ELF-1 (cell line): ENCODE measurements at places on chromosomes 2 and 18.

DNA sequence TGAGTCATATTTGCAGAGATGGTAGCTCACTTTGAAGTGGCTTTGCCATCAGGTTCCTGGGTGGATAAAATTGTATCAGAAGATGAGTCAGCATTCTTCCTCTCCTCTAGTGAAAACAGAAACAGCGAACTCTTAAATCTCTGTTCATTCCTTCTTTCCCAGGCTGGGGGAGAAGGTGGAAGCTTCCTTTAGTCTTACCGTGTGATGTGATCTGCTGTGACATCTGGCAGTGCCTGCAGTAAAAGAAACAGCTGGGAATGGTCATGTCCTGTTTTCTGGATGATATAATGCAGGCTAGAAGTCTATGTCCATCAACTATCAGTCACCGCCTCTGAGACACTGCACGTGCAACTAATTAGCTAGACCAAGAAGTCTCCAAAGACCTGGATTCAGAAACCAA lies 171.6 kb downstream of the VAPA start:
- no peak for DNase-seq

DNA sequence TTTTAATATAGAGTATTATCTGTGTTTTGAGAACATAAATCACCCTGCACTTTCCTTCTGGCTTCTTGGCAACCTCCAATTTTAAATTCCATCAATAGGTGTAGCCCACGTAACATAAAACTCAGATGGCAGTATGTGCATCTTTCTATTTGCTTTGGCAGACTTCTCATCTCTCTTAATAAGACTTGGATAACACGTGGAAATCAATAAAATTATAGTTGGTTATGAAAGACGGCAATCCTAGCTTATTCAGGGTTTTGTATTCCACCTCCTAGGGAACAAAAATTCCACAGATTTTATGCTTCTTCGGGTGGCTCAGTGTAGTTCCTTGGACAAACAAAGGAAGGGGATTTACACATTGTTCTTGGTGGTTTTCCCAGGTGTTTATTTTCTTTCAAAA lies 299.3 kb downstream of the RND3 start:
- DNase-seq = no peak

DNA sequence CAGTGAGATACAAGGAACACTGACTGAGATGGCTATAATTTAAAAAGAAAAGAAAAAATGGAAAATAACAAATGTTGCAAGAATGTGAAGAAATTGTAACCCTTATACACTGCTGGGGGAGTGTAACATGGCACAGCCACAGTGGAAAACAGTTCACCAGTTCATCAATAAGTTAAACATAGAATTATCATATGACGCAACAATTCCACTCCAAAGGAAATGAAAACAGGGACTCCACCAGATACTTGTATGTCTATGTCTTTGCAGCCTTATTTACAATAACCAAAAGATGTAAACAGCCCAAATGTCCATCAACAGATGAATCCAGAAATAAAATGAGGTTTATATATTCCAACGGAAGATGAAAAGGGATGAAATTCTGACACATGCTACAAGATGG lies 30.8 kb downstream of the DDX18 start:
- DNase-seq = no peak

GRCh38 chr2:128404709-128405466 lies 86.2 kb upstream of the HS6ST1 start:
- no peak for DNase-seq

DNA sequence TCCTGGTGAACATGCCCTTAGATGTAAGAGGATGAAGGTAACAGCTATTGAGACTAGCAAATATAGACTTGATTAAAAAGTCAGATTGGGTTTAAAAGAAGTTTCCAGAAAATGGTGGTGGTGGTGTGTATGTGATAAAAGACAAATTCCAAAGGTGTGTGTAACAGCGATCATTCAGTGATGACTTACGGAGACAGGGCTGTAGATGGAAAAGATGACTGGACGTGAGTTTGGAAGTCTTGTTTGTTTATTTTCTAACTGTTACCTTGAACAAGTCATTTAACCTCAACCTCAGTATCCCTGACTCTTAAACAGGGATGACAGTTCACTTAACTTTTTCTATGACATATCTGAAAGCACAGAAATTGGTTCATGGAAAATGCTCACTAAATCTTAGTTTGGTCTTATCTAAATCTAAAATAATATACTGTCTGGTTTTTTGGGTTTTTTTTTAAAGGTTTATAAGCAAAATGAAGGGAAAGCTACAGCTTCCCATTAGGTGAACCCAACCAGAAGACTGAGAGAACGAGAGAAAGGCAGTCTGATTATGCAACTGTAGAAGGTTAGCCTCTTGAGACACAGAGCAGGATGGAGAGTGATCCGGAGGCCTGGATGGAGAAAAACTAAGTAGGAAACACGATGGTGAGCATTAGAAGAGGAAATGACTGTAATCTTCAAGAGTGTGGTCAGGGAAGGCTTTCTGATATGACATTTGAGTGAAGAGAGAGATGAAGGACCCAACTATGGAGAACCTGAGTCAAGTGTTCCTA lies 71.9 kb downstream of the TCF4 start:
- DNase-seq = no peak

- DNase-seq = no peak
Observed at GRCh38 chr18:49100226-49100968, 149.6 kb upstream of the SMAD7 start.

GRCh38 chr2:101173707-101174295 lies 22.6 kb upstream of the TBC1D8 start:
- DNase-seq = no peak

GRCh38 chr18:44128365-44128764 lies 552.3 kb upstream of the SETBP1 start:
- DNase-seq = no peak

DNA sequence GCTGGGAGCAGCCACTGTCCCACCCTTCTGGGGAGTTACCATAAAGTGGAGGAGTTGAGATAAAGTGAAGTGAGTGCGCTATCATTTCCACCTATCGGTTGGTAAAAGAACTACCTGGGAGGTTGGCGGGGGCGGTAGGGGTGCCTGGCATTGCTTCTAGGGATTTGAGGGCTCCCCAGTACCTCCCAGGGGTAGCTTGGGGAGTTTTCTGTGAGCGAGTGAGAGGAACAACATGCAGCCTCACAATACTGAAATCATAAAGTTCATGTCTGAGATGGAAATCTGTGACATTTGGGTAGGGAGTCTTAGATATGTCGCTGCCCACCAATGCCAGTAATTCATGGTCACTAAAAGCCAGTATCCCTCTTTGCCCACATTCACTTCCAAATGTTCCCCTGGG lies 68.7 kb downstream of the PRKCE start:
- no peak for DNase-seq

DNA sequence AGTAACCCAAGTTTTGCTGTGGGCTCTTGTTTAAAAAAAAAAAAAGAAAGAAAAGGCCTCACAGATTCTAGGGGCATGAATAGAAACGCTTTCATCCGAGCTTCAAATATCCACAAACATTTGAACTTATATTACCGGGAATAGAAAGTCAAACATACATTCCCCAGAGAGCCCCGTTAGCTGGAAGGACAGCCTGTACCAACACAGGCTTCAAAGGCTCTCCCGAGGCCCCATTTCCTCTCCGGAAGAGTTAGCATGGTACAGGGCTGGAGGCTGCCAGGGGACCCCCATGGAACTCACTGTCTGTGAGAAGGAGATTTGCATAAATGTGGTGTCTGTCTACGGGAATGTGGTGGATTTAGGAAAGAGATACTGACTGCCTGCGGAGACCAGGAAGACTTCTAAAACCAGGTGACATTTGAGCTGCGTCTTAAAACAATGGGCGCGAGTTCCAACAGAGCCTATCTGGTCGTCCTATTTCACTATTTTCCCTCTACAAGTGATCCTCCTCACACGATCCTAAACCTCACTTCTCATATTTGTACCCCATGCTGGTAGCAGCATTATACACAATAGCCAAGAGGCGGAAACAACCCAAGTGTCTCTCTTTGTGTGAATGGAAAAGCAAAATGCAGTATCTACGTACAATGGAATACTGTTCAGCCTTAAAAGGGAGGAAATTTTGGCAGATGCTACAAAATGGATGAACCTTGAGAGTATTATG lies 820 bp upstream of the MATN3 start:
- peak; percentile 34 for DNase-seq

DNA sequence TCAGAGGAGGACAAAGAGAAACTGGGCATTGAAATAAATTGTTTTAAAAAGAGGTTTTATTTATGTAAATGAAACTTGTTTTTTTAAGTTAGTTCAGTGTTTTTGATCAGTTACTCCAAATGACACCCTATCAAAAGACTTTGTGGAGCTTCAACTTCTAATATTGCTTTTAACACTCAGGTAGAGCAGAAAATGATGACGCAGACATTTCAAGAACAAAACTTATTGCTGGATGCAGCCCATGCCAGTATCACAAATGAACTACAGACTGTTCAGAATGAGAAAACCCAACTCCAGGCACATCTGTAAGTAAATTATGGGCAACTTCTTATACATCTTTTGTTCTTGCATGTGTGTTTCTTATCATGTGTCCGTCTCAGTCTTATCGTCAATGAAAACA lies 36.4 kb downstream of the CCDC150 start:
- DNase-seq = no peak

DNA sequence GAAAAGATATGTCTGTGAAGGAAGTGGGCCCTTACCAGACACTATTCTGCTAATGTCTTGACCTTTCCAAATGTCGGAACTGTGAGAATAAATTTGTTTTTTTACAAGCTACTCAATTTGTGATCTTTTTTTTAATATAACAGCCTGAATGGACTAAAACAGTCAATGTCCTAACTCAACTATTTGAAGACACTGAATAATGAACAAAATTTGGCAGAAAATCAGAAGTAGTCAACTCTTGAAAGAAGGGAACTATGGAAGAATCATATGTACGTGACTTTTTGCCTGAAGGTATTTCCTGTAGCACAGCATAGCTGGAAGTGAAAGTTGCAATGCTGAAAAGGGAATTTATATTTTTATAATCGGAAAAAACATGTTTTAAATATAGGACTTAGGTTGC lies 351.8 kb upstream of the TFPI start:
- DNase-seq = no peak

DNA sequence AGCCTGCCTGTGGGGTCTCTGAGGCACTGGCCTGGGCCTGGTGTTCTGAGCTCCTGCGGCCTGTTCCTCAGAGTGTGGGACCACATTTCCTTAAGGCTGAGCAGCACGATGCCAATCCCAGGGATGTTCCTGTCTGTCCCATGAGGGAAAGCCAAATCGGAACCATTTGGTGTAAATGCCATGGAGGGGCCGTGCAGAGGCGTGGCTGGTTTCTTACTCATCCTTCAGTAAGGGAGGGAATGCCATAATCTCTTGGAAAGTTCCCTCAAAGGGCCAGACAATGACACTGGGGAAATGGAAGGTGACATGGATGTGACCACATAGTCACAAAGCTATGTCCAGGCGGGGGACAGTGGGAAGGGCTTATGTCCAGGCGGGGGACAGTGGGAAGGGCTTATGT lies 14.4 kb upstream of the PTMA start:
- DNase-seq = no peak

- peak; percentile 37 for DNase-seq
Observed at GRCh38 chr2:232982926-232983668, 30.0 kb downstream of the NGEF start.

- no peak for DNase-seq
Observed at GRCh38 chr2:8661235-8661634, 20.6 kb upstream of the ID2 start.

- DNase-seq = no peak
Observed at GRCh38 chr2:219269362-219270054, 9.7 kb upstream of the DNAJB2 start.

GRCh38 chr2:122366969-122367645 lies 611.7 kb downstream of the TSN start:
- DNase-seq = no peak

- DNase-seq = peak; percentile 73
Observed at GRCh38 chr2:74867841-74868658, 34.1 kb downstream of the HK2 start.

DNA sequence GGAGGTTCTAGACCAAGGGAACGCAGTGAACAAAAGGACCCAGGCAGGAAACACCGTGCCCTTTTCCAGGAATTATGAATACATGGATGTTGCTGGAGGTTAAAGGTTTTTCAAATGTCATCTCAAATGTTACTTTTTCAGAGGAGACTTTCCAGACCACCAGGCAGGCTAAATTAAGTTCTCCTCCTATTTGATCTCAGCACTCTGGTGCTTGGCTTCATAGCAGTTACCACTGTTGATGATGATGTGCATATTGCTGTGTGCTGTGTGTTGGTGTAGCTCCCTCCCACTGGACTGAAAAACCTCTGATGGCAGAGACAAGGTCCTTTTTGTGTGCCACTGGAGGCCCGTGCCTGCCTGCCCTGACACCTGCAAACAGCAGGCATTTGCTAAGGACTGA lies 137.3 kb upstream of the PTPRM start:
- DNase-seq = no peak

DNA sequence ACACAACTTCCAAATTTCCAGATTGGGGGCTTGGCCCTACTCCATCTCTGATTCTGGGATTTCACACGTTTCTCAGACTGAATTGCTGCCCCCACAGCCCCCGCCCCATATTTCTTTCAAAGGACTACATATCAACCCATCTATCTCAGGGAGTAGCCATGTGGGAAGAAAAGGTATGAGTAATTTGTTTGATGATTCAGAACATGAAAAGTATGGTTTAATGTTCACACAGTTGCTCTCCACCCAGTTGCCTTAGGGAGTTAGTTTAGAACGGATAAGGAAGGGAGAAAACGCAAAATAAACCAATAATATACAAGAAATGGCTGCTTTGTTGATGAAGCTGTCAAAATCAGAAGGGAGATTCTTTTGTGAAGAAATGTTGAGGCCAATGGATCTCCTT lies 145.1 kb downstream of the PIEZO2 start:
- no peak for DNase-seq

DNA sequence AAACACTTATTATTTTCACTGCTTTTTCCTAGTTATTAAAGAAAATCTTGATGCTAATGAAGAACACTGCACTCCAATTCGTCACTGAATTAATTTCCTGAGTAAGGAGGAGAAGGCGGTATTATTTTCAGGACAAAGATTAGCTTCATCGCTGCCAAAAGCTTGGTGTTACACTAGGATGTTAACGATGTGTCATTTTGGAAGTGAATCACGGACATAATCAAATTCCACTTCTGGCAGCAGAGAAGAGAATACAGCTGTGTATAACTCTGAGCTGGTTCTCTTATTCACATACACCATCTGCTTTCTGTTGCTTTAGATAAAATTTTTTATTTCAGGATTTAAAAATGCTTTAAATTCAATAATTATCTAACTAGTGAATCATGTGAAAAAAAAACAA lies 74.1 kb downstream of the SCG2 start:
- DNase-seq = no peak

DNA sequence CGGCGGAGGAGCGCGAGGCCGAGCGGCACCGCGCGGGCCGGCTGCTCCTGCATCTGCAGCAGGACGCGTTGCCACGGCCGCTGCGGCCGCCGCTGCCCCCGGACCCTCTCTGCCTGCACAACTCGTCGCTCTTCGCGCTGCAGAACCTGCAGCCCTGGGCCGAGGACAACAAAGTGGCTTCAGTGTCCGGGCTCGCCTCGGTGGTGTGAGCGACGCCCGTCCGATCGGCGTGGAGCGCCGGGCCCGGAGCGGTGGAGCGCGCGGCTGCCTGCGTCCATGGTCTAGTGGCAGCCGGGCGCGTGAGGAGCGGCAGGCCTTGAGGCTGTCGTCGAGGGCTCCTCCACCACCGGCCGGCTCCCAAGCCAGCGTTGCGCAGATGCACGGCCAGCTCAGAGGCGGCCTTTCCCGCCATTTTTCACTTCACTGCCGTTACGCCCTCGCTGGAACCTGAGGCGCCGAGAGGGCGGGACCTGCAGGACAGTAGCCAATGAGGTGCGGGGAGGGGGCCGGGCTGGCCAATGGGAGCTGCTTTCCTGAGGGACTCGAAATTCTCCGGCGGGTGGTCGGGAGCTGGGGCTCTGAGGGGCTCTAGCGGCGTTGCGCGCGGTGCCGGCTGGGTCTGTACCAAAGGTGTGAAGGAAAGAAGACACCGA lies 1.9 kb downstream of the TLX2 start:
- peak; percentile 85 for DNase-seq
